ENCODE measurements at places on chromosomes 13 and 19.

GRCh38 chr19:15323496-15324235, 8.7 kb downstream of the BRD4 start:
- DNase-seq = no peak

DNA sequence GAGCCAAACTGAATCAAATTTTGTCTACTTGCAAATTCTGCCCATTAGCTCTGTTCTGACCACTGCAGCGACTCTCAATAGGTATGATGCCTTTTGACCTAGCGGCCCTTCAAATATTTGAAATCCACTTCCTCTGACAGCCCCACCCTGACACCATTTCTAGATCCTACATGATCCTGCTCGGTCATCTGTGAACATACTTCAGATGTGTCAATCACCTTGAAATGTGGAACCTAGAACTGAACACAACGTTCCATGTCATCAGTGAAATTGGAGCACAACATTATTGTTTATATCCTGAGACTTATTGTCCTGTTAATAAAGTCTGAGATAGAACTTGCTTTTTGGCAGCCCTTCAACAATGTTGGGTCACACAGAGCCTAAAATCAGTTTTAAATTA, 98.2 kb downstream of the UBL3 start:
- no peak for DNase-seq

GRCh38 chr13:106032441-106032840, 503.0 kb downstream of the EFNB2 start:
- DNase-seq = no peak

DNA sequence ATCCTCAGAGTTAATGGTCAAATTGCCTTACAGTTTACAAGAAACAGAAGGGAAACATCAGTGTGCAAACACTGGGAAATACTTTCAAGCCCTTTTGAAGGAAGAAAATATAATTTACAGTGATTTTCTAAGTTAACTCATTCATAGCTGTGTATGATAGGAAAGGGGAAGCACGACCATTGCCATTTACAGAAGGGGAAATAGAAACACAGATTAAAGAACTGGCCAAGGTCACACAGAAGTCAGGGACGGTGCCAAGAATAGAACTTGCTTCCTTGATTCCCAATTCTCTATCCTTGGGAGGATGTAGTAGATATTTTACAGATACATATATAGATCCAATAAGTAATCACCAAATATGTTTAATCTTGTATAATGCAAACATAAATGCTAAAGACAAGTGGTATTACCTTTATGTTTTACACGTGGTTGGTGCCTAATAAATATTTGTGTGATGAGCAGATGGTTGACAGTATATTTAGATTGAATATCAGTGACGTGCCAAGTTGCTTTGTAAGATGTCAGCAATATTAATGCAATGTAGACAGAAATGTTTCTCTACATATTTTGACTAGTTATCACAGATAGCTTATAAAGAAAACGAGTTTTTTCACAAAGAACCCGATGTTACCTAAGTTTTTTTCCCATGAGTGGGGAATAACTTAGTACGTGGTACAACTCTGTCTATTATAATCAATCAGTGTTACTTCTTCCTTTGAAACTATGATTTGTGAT, 73.1 kb downstream of the FLT1 start:
- DNase-seq = no peak
